Activated naive CD4-positive, alpha-beta T cell treated with anti-CD3 and anti-CD28 coated beads for 36 hours (primary cell): ENCODE measurements at places on chromosomes 1 and 21. TPM values are rescaled to one million over a fixed set of nuclear protein-coding genes. Genes with fewer than 3 reads are reported as not detected.

GRCh38 chr1:204087181-204087892, 14.4 kb downstream of the SOX13 start:
- no peaks in the 10 kb centered on the region for H3K36me3 ChIP-seq
- H3K4me1 ChIP-seq, result no peaks in the 10 kb centered on the region
- H3K4me3 ChIP-seq, result no peak overlapping the region

GRCh38 chr1:26524181-26524580, 5.4 kb upstream of the RPS6KA1 start:
- no peak for DNase-seq
- peaks cover 2% of the 10 kb centered on the region for H3K4me1 ChIP-seq
- no peak overlapping the region for H3K4me3 ChIP-seq
- H3K27me3 ChIP-seq, result peaks cover 3% of the 10 kb centered on the region
- H3K36me3 ChIP-seq, result no peaks in the 10 kb centered on the region

- no peak for DNase-seq
- H3K4me3 ChIP-seq, result no peak overlapping the region
- no peak overlapping the region for H3K27ac ChIP-seq
- H3K36me3 ChIP-seq, result no peaks in the 10 kb centered on the region
These were observed 33.9 kb downstream of the LRRC52 start for GRCh38 chr1:165577707-165578106.

GRCh38 chr1:101191049-101191448, 45.8 kb upstream of the S1PR1 start:
- H3K4me3 ChIP-seq, result no peak overlapping the region
- no peaks in the 10 kb centered on the region for H3K36me3 ChIP-seq
- no peak overlapping the region for H3K27ac ChIP-seq
- no peaks in the 10 kb centered on the region for H3K27me3 ChIP-seq
- peaks cover 21% of the 10 kb centered on the region for H3K4me1 ChIP-seq

GRCh38 chr21:39518847-39519210, 67.1 kb downstream of the SH3BGR start:
- DNase-seq, result no peak
- no peaks in the 10 kb centered on the region for H3K36me3 ChIP-seq
- no peak overlapping the region for H3K27ac ChIP-seq
- H3K27me3 ChIP-seq, result no peaks in the 10 kb centered on the region

- H3K4me3 ChIP-seq, result no peak overlapping the region
- DNase-seq, result no peak
- peaks cover 29% of the 10 kb centered on the region for H3K4me1 ChIP-seq
- H3K27ac ChIP-seq, result no peak overlapping the region
These were observed 42.9 kb upstream of the RCAN3 start for GRCh38 chr1:24459551-24460266.

DNA sequence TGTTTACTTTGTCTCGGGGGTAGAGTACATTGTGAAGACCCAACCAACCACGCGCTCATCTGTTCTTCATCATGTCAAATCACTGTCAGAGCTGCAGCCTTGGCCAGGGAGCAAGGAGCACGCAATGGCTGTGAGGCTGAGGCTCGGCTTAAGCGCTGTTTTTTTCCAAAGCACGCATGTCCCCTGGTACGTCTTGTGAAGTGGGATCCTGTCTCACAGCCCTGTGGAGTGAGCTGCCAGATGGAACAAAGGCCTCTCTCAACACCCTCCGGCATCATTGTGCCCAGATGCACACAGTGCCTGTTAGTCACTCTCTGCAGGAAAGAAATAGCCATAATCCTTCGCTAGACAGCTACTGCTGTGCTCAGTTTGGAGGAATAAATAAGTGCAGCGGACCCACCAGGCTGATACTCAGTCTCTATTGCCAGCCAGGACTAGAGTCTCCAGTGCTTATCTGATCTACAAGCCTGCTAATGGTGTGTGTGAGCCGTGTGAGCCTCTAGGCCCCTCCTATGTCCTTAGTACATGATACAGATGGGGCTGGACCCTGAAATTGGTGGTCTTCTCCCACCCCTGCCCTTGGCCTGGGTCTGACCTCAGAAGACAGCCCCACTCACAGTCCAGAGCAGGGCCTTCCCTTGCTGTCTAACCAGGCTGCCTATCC, 91.3 kb upstream of the COA6 start:
- no peak for DNase-seq
- no peak overlapping the region for H3K27ac ChIP-seq
- H3K27me3 ChIP-seq, result peaks cover 4% of the 10 kb centered on the region
- no peaks in the 10 kb centered on the region for H3K36me3 ChIP-seq
- no peak overlapping the region for H3K4me3 ChIP-seq

PAPPA2 gene
- 0.19 TPM for total RNA-seq

GPR25 gene
- total RNA-seq, result not detected

DCST1 gene
- total RNA-seq, result not detected
